ENCODE measurements at places on chromosomes 12 and 14. TPM values are rescaled to one million over a fixed set of nuclear protein-coding genes. Genes with fewer than 3 reads are reported as not detected.

CAPZA3 gene
- total RNA-seq = not detected

FAM222A gene
- 0.53 TPM for total RNA-seq

TMEM119 gene
- 0.65 TPM for total RNA-seq

DNA sequence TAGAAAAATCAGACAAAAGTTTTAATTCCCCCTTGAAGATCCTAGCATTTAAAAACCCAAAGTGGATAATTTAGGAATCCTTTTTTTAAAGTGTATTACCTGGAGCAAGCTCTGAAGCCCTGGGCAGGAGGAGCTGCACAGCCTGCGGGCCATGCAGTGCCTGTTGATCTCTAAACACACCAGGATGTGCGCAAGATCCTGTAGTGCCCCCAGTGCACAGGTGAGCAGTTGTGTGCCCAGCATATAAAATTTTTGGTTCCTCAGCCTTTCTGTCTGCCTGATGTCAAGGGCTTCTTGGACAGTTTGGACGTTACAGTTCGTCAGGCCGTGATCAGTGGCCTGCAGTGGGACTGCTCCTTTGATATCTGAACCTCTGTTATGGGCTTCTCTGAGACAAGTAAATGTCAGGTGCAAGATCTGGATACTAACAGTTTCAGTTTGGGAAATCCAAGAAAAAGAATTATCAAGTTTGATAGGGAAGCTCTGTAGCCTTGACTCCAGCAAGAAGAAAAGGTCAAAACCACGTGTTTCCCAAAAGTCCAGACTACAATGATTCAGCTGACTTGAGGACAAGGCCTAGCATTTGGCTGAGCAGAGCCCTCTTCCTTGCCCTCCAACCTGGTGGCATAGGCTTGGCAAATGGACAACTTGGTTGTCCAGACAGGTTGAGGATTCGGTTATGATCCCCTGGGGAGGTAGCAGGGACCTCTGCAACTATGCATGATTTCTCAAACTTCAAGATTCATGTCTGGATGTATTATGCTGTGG, 1.0 kb downstream of the ATXN7L3B start:
- peak overlapping the region; percentile 99 for H3K27ac ChIP-seq
- H3K4me1 ChIP-seq = peaks cover 62% of the 10 kb centered on the region
- no peaks in the 10 kb centered on the region for H3K27me3 ChIP-seq
- peak overlapping the region; percentile 95 for H3K4me3 ChIP-seq
- DNase-seq = peak; percentile 28

GRCh38 chr14:20179880-20180279, 10.8 kb upstream of the OR11G2 start:
- DNase-seq = no peak
- no peaks in the 10 kb centered on the region for H3K27me3 ChIP-seq
- H3K4me1 ChIP-seq = no peaks in the 10 kb centered on the region

GRCh38 chr12:15562263-15562662, 226.9 kb downstream of the EPS8 start:
- H3K36me3 ChIP-seq = no peaks in the 10 kb centered on the region
- H3K4me1 ChIP-seq = peaks cover 72% of the 10 kb centered on the region
- no peak for DNase-seq
- peak overlapping the region; percentile 88 for H3K27ac ChIP-seq

All from activated T-cell treated with anti-CD3 and anti-CD28 coated beads, Interleukin-2, amount 50 U/mL, for 72 hours (primary cell).